ENCODE measurements at places on chromosomes 1 and 21.

DNA sequence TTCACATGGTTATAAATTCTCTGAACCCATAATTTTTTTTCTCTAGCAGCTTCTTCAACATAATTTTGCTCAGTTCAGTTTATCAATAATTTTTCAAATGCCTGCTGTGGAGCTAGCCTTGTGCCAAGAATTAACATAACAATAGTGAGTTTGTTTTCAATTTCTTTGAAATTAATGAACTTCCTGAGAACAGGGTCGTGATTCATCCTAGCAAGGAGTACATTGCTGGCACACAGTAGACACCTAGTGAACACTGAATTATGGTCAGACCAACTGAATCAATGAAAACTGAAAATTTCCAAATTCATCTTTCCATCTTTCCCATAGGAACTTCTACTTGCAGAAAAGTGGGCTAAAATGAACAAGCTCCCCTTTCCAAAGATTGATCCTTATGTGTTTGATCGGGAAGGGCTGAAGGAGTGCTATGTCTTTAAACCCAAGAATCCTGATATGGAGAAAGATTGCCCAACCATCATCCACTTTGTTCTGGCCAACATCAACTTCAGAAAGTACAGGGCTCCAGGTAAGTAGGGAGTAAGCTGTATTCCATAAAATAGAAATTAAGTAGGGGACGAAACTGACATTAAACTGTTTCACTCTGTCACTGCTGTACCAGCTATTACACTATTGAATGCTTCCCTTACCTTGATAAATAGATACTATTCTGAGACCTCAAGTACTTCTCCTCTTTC lies 148.7 kb downstream of the PLA2G4A start:
- no peak for DNase-seq

DNA sequence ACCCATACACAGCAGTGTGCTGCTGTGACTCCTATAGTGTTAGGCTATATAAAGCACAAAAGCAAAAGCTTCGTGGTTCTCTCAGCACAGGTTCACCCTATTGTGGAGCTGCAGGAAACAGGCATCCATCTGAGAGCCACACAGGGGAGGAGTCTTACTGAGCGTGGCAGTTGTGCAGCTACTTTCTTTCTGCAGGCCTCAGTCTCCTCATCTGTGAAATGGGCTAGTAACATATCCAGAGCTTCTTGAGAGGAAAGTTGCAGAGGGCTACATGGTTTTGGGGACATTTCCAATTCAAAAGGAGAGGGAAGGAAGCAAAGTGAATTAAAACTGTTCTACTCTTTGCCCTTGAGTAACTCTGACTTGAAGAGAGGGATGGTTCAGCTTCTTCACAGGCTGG lies 142.0 kb downstream of the FOXD2 start:
- DNase-seq: no peak

- peak; percentile 93 for DNase-seq
Observed at GRCh38 chr1:23184212-23184934, 15.7 kb upstream of the LUZP1 start.

DNA sequence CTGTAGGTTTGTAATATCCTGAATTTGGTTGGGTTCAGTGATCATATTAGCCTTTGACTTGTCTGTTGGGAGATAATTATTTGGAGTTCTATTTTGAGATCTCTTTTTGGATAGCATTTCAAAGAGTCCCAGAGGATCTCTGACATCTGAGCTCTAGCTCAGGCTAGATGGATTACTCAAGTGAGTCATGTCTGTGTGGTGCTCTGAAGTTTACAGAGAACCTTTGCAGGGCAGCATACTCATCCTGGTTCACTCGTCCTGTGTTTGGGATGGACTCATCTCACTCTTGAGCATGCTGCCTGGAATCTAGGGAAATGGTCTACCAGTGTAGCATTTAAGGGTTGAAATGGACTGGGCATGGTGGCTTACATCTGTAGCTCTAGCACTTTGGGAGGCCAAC lies 29.4 kb upstream of the BMP8A start:
- no peak for DNase-seq

GRCh38 chr1:184965944-184966860 lies 8.1 kb downstream of the NIBAN1 start:
- DNase-seq: no peak

GRCh38 chr21:38365521-38365920 lies 108.7 kb downstream of the KCNJ15 start:
- no peak for DNase-seq

- DNase-seq: peak; percentile 4
Observed at GRCh38 chr21:33308586-33309490, 15.9 kb upstream of the IFNAR1 start.

DNA sequence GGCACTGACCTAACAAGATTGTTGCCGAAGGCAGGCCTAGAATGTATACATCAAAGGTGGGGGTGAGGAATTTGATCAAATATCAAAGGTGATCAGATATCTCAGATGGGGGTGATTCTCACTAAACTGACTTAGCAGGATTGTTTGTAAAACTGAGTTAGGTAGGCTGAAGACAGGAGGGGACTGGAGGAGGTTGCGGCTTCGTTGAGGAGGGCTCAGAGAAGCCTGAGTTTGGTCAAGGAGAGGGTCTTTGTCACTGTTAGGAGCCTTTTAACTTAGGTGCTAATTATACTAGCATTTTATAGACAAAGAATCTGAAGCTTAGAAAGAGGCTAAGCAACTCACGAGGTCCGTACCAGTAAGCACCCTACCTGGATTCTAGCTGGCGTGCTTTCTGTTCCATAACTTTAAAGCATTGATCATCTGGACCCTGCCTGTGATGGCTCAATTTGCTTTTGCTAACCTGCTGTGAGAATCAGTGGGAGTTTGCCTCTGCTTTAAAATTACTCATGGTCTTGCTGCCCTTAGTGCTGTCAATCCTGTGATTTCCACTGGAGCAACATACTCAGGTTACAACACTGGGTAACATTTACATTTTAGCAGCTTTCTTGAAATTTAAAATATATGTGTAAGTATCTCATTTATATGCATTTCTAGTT lies 49.8 kb downstream of the ITSN1 start:
- no peak for DNase-seq

Data from brain (organoid and tissue), 16 donors.